ENCODE measurements at places on chromosomes 1 and 21. TPM values are rescaled to one million over a fixed set of nuclear protein-coding genes. Genes with fewer than 3 reads are reported as not detected.

DNA sequence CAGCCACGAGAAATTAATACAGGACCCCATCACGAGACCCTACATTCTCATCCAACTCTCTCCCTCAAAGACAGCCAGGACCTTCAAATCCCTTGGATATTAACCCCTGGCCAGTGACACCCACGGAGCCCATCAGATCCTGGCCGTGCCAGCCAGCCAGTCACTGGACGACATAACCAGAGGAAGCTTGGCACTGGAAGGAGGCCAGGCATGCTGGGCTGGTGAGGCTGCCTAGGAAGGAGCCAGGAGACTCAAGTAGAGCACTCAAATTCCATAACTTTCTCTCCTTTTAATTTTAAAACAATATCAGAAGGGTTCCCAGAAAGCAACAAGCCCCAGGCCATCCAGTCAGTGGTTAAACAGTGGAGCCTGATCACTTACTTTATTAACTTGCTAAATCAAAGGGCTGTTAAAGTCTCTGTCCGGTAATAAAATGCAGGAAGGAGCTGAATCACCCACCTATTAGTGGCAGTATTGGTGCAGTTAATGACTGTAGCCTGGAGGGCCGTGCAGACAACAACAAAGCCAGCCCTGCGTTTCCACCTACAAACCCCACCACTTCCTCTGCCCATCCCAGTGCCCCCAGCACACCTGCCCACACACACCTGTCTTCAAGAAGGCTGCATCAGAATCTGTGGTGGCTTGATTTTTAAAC is 78.0 kb downstream of the HIVEP3 start:
- no peaks in the 10 kb centered on the region for H3K27me3 ChIP-seq
- no peak overlapping the region for H3K4me3 ChIP-seq
- H3K4me1 ChIP-seq = no peaks in the 10 kb centered on the region
- H3K27ac ChIP-seq = no peak overlapping the region

The DENND2D gene
- total RNA-seq = 39.3 TPM

- no peaks in the 10 kb centered on the region for H3K4me1 ChIP-seq
- no peak overlapping the region for H3K27ac ChIP-seq
- H3K4me3 ChIP-seq = no peak overlapping the region
- no peaks in the 10 kb centered on the region for H3K27me3 ChIP-seq
- no peak for DNase-seq
Observed at GRCh38 chr1:109605381-109605780, 14.0 kb downstream of the GNAT2 start.

The SLAMF8 gene
- 5.2 TPM for total RNA-seq

DNA sequence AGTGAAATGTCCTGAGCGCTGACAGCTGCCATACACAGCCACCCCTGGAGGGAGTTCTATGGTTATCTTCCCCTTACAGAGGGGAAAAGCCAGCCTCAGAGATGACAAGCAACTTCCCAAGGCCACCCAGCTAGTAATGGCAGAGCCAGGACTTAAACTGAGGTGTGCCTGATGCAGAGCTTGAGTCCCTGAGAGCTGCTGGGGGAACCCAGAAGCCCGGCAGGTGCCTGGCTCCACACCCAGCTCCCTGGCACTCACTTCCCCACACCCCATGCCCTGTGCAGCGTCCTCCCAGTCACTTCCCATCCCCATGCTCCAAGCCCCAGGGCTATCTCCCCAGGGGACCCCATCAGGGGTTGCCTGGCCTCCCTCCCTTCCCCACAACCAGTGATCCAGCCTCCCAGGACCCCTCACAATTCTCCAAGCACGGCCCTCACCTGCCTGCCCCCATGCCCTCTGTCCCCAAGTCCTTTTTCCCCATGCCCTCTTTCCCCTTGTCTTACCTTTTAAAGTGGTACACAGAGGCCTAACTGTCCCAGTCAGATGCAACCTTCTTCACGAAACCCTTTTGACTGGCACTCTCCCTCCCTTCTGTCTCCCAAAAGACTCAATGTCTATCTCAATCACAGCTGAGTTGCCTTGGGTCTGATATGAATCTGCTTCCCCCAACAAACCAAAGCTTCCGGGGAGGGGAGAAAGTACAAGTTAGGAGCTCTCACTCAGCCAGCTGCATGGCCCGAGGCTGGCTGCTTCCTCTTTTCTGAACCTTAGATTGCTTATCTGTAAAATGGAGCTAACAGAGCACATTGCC is 39.8 kb upstream of the LRP8 start:
- no peaks in the 10 kb centered on the region for H3K27me3 ChIP-seq
- H3K4me1 ChIP-seq = peaks cover 6% of the 10 kb centered on the region
- H3K36me3 ChIP-seq = no peaks in the 10 kb centered on the region
- DNase-seq = no peak
- H3K27ac ChIP-seq = no peak overlapping the region
- H3K4me3 ChIP-seq = no peak overlapping the region

The ATAD3A gene
- total RNA-seq = 31.3 TPM

DNA sequence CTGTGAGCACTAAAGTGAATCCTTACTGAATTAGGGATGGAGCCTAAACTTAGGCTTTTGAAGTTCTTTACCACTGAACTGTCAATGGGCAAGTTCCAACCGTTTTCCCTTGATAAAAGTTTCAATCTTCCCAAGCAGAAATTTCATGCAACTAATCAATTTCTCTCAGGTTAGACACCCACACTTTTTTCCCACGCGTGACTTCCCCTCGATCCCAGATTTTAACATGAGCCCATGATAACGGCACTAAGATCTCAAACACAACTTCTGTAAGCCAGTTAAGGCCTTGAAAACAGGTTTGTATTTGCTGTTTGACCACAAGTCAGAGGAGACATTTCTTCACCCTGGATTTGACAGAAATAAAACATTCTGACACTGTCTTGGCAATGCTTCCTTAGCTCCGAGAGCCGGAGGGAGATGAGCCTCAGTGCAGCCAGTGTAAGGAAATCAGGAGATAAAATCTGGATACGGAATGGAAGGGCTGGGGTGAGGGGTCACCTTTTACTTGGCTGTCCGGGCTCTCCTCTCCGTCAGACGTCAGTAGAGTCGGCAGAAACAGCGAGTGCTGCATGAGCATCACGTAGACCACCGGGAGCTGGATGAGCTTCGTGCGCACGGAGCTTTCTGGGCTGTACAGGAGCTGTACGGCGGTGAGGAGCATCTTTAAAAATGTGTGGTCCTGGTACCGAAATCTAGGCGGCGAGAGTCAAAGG is 39.7 kb downstream of the MRAP start:
- no peaks in the 10 kb centered on the region for H3K27me3 ChIP-seq
- H3K36me3 ChIP-seq = peaks cover 20% of the 10 kb centered on the region
- DNase-seq = no peak
- no peaks in the 10 kb centered on the region for H3K4me1 ChIP-seq

DNA sequence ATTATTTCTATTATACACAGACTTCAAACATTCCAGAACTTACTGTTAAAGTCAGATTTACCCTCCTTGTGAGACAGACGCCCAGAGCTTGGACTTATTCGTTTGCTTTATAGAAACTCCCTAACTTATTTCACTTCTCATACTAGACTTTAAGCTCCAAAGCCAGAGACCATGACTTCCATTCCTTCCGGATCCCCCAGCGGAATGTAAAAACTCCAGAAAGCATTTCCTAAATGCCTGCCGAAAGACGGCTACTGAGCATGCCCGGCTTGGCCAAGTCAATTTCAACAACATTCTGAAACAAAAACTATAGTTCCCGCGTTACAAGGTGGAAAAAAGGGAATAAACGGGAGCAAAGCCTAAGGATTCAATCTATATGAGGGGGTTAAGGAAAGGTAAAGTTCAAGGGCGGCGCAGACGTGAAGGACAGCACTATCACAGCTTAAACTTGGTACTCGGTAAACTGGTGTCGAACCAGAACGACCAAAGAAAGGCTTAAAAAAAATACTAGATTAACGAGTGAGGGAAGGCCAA is 1.1 kb downstream of the USP48 start:
- peak overlapping the region; percentile 96 for H3K27ac ChIP-seq
- peak; percentile 35 for DNase-seq
- no peaks in the 10 kb centered on the region for H3K36me3 ChIP-seq
- H3K4me1 ChIP-seq = peaks cover 9% of the 10 kb centered on the region
- peak overlapping the region; percentile 99 for H3K4me3 ChIP-seq
- H3K27me3 ChIP-seq = no peaks in the 10 kb centered on the region

The NLRP3 gene
- total RNA-seq = 4.6 TPM

- no peaks in the 10 kb centered on the region for H3K36me3 ChIP-seq
- no peak overlapping the region for H3K4me3 ChIP-seq
- DNase-seq = no peak
- no peak overlapping the region for H3K27ac ChIP-seq
- H3K4me1 ChIP-seq = no peaks in the 10 kb centered on the region
- no peaks in the 10 kb centered on the region for H3K27me3 ChIP-seq
Observed at GRCh38 chr1:187862506-187862905, 1033.8 kb downstream of the PLA2G4A start.

GRCh38 chr1:66394603-66395002 is 139.3 kb upstream of the SGIP1 start:
- H3K27ac ChIP-seq = no peak overlapping the region
- H3K27me3 ChIP-seq = no peaks in the 10 kb centered on the region
- H3K4me3 ChIP-seq = no peak overlapping the region
- H3K4me1 ChIP-seq = peaks cover 6% of the 10 kb centered on the region

The HHIPL2 gene
- total RNA-seq = not detected

- DNase-seq = no peak
- no peak overlapping the region for H3K27ac ChIP-seq
- H3K36me3 ChIP-seq = no peaks in the 10 kb centered on the region
- H3K27me3 ChIP-seq = no peaks in the 10 kb centered on the region
- peaks cover 15% of the 10 kb centered on the region for H3K4me1 ChIP-seq
Observed at GRCh38 chr1:154611150-154611862, 3.3 kb upstream of the ADAR start.

The PTPN22 gene
- total RNA-seq = 6.9 TPM

GRCh38 chr1:34618381-34618780 is 136.5 kb upstream of the GJB5 start:
- no peaks in the 10 kb centered on the region for H3K36me3 ChIP-seq
- H3K4me1 ChIP-seq = no peaks in the 10 kb centered on the region
- no peak overlapping the region for H3K27ac ChIP-seq
- DNase-seq = no peak

GRCh38 chr1:245094092-245094491 is 60.7 kb upstream of the KIF26B start:
- H3K4me3 ChIP-seq = no peak overlapping the region
- no peak overlapping the region for H3K27ac ChIP-seq
- no peaks in the 10 kb centered on the region for H3K36me3 ChIP-seq
- peaks cover 12% of the 10 kb centered on the region for H3K4me1 ChIP-seq

DNA sequence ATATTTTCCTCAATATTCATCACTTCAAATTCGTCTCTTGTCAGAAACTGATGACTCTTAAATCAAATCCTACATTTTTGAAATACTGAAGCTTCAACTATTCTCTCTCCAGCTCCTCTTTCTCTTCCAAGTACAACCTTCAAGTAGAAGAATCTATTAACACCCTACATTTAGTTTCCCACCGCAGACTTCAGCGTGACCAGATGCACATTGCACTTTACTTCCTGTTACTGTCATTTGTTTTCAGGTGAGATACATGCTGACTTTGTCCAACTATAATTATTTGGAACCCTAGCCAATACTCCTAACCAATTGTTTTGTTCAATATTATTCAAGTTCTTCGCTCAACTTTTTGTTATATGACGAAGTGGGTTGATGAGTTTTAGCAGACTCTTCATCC is 116.0 kb downstream of the MRPL39 start:
- no peaks in the 10 kb centered on the region for H3K36me3 ChIP-seq
- H3K4me1 ChIP-seq = no peaks in the 10 kb centered on the region
- no peak for DNase-seq
- no peaks in the 10 kb centered on the region for H3K27me3 ChIP-seq
- no peak overlapping the region for H3K4me3 ChIP-seq
- H3K27ac ChIP-seq = no peak overlapping the region

- no peak overlapping the region for H3K4me3 ChIP-seq
- H3K36me3 ChIP-seq = no peaks in the 10 kb centered on the region
- no peaks in the 10 kb centered on the region for H3K4me1 ChIP-seq
- DNase-seq = no peak
- peak overlapping the region; percentile 76 for H3K27ac ChIP-seq
Observed at GRCh38 chr1:112982328-112982727, 26.3 kb upstream of the SLC16A1 start.

- peaks cover 4% of the 10 kb centered on the region for H3K27me3 ChIP-seq
- H3K27ac ChIP-seq = no peak overlapping the region
- DNase-seq = peak; percentile 17
- H3K4me3 ChIP-seq = no peak overlapping the region
- H3K36me3 ChIP-seq = no peaks in the 10 kb centered on the region
Observed at GRCh38 chr1:241706967-241707366, 54.9 kb downstream of the WDR64 start.
